ENCODE measurements at places on chromosomes 1 and 21.

DNA sequence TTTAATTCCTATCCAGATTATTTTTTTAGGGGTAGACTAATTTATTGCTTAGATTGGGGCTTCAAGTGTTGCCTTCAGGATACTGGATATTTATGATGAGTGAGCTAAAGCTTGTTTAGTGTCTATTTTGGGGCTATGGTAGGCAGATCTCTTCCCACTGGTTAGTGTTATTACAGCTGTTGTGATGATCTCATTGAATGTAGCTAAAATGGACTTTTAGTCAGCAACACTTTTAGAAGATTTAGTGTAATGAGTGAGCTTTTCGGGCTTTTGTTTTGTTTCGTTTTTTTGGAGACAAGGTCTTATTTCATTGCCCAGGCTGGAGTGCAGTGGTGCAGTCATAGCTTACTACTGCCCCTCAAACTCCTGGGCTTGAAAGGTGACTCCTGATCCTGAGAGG, 14.2 kb downstream of the THRAP3 start:
- no peak for DNase-seq

- DNase-seq = peak; percentile 15
These were observed 12.2 kb upstream of the TRNAU1AP start for GRCh38 chr1:28540651-28541050.

DNA sequence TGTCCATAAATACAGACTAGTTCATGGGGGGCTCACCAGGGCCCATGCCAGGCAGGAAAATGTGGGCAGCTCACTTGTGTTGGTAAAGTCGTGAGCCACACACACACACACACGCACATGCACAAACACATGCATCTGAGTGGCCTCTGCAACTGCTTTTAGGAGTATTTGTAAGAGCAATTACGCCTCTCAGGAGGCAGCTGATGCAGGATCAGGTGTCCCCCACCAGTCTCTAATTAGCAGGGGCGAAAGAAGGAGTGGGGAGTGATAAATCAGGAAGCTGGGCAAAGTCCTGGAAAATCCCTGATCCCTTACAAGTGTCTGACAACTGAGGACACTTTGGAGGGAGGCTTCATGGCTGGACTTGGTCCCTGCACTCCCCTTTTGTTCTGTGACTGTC, 5.7 kb upstream of the IVL start:
- DNase-seq = peak; percentile 13

DNA sequence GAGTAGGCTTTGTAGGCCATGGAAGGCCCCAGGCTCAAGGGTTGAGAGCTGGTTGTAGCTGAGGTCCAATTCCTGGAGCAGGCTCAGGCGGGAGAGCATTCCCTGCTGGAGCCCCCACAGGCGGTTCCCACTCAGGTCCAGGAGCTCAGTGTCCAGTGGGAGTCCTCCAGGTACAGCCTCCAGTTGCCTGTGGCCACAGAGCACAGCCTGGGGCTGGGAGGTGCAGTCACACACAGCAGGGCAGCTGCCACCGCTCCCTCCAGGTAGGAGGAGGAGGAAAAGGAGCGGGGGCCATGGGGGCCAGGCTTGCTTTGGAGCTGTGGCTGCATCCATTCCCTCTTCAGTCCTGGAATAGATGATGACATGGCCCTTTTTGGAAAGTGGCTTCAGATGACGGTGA, 2.8 kb downstream of the LINGO4 start:
- DNase-seq = no peak

DNA sequence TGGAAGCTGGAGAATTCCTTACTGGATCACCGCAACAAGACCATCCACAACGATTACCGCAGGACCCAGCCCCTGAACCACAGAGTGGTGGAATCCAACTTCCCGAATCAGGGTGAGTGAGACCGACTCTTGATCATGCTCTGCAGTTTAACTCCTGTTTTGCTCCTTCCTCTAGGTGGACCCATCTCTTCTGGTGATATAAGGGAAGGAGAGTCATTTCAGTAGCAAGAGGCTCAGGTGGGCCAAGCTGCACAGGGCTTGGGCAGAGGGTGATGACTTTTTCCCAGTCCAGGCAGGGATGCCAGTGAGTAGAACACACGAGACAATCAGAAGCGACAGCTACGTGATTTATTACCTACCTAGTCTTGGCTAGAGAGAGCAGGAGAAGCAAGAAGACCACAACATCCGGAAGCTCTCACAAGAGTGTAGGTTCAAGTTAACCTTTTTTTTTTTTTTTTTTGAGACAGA, 25.2 kb downstream of the CA6 start:
- DNase-seq = no peak

DNA sequence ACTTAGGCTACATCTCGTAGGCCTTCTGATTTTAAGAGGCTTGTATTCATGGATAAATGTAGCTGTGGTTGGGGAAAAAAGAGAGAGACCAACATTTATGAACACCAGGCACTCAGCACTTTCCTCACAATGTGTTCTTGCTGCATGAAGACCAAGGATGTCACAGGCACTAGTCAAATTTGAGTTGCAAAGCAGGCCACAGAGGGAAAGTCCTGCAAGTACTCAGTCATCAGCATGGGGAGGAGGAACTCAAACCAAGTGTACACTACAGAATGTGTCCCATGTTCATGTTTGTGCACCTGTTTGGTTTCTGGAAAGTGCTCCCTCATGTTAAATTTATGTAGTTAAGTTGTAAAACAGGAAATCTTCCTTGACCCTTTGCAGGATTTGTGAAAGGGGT, 8.7 kb upstream of the MAP3K7CL start:
- DNase-seq = no peak

DNA sequence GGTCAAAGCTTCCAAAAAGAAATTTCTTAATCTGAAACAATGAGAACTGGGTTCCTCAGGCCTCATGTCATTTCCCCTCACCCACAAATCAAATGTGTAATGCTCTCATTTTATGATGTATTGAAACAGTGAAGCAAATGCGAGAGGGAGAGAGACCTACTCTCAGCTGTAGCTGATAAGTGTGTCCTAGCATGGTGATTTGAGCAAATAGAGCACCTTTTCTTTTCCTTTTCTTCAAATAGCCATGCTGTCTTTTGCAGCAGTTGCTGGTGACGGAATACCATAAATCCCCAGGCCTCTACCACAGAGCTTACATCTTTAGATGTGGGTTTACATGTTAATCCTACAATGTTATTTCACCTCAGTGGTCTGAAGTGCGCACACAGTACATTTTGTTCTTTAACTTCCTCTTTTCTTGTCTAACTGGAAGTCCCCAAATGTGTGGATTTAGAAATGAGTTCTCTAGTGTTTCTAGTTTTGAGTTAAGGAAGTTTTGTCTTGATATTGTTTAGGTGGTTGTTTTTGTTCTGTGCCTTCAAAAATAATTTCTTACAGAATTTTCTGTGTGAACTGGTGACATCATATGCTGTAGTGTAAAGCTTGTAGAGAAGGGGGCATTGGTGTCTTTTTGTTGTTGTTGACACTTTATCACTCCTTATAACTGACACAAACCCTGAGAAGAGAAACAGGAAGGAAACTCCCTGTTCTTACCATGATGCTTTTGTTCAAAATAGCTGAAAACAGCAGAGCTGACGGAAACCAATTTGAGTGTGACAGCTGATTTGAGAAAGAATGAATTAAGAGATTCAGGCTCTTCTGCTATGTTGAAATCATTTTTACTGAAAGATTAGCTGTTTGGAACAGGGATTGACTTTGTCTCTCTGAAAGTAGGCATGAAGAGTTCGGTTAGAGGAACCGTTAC, 12.2 kb downstream of the SMAP2 start:
- DNase-seq = no peak

DNA sequence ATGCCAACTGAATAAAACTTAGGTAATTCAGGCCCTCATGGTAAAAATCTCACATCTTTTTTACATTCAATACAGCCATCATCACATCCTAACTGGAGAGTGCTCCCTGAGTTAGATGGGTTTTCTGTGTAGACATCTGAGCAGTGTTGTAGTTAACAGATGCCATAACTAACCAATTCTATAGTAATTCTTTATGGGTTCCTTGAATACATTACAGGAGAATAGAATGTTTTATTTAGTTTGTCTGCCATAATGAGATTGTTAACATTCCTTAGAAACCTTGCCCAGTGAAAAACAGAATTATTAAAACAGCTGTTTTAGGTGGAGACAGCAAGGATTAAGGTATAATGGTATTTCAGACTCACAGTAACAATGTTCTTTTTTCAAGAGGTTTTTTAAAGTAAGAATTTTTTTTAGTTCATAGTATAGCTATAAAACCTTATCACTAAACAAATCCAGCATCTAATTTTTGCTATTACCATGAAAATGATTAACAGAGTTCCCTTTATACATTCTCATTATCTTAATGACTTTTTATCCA, 95.3 kb downstream of the ATP5PO start:
- DNase-seq = no peak

- no peak for DNase-seq
These were observed 31.6 kb downstream of the VWA5B1 start for GRCh38 chr1:20322081-20322824.

DNA sequence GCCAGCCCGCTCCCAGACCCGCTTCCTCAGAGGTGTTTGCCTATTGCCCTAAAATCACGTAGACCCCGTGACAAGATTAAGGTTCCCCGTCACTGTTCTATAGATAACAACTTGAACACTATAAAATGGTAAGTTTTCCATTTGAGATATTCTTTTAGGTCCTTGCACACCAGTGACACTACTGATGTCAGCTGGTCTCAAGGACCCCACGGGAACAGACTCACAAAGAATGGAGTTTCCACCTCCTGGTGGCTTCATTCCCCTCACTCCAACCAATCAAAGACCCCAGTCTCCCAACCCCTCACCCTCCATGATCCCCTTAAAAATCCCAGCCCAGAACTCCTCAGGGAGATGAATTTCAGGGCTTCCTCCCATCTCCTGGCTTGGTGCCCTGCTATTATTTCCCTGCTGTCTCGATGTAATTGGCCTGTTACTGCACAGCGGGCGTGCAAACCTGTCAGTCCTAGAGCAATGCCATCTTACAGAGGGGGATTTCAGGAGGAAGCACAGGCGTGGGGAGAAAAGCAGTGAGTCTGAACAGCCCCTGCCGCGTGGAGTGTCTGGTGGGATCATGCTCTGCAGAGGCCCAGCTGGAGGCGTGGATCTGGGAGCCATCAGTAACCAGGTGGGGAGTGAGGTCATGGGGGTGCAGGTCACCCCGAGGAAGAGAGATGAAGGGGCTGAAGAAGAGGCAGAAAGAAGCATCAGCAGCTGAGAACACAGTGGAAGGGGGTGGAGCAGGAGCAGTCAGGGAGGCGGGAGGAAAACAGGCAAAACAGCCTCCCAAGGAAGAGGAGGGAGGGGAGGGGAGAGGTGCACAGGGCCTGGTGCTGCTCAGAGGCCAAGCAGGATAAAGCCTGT, 35.1 kb upstream of the LBR start:
- peak; percentile 98 for DNase-seq

DNA sequence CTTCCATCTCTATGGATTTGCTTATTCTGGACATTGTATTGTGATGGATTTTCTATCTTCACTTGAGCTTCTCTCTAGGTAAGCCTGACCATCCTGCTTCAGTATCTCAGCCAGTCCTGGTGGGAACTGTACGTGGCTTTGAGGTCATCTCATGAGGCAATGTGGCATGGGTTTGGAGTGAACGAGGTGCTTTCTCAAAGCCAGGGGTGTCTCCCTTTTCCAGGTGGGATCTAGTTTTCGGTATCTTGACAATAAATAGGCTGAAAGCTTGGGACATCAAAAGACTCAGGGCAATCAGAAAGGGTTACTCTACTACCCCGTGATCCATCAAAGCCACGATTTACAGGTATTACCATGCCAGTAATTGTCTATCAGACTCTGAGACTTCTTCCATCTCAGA, 40.8 kb downstream of the AZIN2 start:
- DNase-seq = no peak

DNA sequence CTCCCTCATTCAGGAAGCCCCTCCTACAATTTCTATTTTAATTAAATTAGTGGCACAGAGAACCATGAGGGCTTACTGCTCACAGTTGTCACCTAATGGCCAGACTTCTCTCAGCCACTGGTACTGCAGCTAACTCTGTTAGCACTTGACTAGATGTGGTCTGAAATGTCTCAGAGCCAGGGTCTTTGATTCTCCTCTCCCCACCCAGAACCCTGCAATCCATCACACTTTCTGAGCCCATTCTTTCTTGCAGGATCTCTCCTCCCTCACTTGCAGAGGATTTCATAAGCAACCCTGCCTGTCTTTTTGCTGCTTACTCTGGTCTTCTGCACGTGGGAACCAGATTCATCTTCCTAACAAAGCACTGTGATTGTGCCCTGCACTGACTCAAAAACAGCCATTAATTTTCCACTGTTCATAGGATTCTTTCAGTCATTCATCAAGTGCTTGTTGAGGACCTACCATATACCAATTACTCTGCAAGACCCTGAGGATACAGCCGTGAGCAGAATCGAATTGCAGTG, 108.4 kb downstream of the EDEM3 start:
- DNase-seq = no peak

DNA sequence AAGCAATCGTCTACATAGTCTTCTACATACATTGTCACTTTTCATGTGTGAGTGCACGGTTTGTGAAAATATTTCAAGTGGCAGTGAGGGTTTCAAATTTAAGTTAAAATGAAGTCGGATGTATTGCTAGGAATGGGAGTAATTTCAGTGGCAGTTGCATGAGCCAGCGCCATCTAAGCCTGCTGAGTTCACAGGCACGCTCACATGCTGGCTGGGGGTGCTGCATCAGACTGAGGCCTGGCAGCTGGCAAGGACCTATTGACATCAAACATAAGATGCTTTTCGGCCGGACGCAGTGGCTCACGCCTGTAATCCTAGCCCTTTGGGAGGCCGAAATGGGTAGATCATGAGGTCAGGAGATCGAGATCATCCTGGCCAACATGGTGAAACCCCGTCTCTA, 80.7 kb downstream of the UBE4B start:
- no peak for DNase-seq

- DNase-seq = peak; percentile 53
These were observed 25.9 kb downstream of the PSMB2 start for GRCh38 chr1:35615440-35615839.

GRCh38 chr1:202351725-202352124, 3.2 kb downstream of the PPP1R12B start:
- no peak for DNase-seq

DNA sequence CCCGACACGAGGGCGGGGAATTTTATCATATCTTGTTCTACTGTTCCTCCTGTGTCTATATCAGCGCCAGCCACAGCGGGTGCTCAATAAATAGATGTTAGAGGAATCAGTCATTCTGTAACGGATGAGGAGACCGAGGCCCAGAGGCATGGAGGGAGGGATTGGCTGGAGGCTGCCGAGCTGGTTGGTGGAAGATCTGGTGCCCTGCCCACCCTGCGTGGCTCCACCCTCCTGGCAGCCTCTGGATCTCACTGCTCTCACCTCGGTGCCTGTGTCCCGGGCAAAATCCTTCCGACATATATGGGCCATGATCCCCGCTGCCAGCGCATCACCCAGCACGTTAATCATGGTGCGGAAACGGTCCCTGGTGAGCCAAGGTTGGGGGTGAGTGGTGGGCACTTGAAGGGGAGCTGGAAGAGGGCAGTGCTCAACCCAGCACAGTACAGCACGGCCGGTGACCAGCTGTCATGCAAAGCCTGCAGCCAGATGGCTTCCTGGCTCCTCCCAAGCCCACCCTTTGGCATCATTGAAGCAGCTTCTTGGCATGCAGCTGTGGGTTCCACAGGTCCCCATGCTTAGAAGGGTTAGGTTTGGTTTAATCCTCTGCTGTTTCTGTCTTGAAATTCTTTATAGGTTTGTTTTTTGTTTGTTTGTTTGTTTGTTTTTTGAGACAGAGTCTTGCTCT, 26.7 kb downstream of the PODN start:
- peak; percentile 58 for DNase-seq

- peak; percentile 71 for DNase-seq
These were observed 16.2 kb upstream of the LRP8 start for GRCh38 chr1:53343831-53344668.

GRCh38 chr21:41018431-41018830, 149.5 kb upstream of the BACE2 start:
- DNase-seq = no peak
